BJ (cell line): ENCODE measurements at places on chromosomes 1 and 21. TPM values are rescaled to one million over a fixed set of nuclear protein-coding genes. Genes with fewer than 3 reads are reported as not detected.
A peak's percentile ranks its signal among the peaks of the same experiment; 100 is the strongest.

CLDN17 gene
- not detected in 2 replicates for polyA plus RNA-seq

DNA sequence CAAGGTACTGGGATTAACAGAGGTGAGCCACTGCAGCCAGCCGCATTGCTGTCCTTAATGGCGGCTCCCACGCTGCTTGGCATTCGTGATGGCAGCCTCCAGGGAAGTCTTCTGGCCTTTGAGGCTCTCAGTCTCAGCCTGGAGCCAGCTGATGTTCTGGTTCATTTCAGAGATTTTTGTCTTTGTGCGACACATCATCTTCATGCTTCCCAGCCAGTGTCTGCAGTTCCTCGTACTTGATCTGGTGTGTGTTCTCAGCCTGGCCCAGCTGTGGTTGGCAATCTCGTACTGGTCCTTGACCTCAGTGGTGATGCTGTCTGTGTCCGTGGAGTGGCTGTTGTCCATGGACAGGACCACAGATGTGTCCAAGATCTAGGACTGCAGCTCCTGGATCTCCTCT, 11.7 kb downstream of the SNRPE start:
- no peak for DNase-seq

DNA sequence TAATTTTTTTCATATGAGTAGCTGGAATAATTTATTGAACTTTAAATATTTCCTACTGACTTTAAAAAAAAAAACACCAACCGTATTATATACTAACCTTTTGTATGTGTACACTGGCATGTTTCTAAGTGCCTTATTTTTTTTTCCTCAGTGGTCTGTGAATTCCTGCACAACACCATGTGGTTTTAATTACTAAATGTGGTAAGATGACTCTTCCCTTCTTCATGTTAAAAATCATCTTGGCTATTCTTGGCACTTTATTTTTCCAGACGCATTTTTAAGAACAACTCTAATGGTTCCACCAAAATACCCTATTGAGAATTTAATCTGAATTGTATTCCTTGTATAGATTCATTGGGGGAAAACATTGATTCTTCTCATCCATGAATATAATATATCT, 28.4 kb downstream of the PPP2R5A start:
- DNase-seq: peak; percentile 66

DNA sequence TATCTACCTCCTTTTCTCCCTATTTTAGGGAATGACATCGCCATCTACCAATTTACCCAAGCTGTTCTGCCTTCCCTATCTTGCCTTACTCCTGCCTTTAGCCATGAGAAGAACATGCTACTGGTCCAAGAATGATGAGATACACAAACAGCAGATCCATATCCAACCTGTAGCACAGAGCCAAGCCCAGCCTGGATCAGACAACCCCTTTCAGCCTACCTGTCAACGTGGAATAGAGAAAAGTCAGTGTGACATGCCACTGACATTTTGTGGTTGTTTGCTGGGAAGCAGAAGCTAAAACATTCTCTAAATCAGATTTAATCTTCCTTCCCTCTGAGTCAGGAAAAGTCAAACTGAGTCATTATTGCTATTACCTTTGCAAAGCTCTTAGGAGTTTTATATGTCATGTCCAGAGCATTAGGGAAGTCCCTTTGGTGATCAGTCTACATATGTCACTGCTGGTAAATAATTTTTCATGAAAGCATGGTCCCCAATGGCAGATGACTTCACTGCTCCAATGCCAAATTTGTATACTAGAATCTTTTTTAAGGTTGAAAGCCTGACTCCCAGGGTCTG, 143.1 kb downstream of the TPR start:
- no peak for DNase-seq

GRCh38 chr21:14542638-14543037, 3.5 kb downstream of the SAMSN1 start:
- DNase-seq: no peak

DNA sequence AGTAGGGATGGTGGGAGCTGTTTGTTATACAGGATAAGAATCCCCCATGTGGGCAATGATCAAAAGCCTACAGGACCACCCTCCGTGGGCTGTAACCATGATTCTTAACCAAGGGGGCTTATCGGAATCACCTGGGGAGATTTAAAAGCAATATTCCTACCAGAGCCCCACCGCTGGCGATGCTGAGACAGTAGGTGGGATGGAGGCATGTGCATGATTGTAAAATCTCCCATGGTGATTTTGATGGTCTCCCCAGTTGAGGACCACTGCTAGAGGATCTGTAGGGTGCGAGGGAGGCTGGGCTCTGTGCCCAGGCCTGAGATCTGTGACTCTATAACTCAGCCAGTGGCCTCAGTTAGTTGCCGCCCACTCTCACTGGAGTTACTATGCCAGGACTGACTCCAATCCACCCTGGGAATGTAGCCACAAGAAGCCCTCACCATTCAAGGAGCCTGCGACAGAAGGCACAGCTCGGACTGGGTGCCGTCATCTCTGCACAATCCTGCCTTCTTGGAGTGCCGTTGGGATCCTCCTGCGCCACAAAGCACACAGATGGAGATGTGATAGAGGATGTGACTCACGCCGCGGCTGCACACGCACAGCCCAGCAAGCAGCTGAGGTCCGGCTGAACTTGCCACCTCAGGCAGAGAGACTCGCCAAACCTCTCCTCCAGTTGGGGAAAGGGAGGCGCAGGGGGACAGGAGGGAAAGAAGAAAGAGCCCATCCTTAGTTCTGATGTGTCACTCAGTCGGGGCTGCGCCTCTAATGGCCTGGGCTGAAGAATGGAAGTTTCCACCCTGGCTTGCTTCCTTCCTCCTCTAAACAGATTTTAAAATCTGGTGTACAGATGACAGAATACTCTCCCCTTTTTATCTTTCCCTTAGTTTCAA, 26.5 kb downstream of the AKNAD1 start:
- DNase-seq: peak; percentile 96

DNA sequence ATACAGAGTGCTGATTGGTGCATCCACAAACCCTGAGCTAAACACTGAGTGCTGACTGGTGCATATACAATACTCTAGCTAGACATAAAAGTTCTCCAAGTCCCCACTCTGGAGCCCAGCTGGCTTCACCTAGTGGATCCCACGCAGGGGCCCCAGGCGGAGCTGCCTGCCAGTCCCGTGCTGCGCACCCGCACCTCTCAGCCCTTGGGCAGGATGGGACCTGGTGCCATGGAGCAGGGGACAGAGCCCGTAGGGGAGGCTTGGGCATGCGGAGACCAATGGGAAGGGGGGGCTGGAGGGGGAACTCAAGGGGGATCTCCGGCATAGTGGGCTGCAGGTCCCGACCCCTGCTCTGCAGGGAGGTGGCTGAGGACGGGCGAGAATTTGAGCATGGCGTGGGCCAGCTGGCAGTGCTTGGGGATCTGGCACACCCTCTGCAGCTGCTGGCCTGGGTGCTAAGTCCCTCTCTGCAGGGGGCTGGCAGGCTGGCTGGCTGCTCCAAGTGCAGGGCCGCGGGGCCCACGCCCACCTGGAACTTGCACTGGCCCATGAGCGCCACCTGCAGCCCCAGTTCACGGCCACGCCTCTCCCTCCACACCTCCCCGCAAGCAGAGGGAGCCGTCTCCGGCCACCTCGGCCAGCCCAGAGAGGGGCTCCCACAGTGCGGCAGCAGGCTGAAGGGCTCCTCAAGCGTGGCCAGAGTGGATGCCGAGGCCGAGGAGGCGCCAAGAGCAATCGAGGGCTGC, 104.9 kb downstream of the NTMT2 start:
- no peak for DNase-seq

- no peak for DNase-seq
These were observed 1.1 kb upstream of the FOXD3 start for GRCh38 chr1:63321066-63321784.

DNA sequence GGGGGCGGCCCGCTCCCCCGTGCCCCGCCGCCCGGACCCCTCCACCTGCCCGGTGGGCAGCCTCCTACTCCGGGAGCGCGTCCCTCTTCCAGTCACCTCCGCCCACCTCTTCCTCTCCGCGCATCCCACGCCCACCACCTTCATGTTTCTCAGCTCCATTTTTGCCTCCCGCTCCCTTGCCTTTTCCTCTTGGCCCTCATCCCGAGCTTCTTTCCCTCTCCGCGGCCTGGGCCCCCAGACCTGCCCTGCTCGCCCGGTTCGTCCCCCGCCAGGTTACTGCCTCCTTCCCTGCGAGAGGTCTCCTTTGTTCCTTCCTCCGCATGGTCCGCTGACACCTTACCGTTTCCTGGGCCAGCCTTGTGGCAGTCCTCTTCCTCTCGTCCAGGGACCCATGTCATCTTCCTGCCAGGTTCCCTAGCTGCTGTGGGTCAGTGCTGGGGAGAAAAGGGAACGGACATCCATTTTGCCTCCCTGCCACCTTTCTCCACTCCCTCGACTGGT, 563 bp downstream of the QSOX1 start:
- DNase-seq: no peak

GRCh38 chr21:14480411-14481031, 65.6 kb downstream of the SAMSN1 start:
- DNase-seq: no peak

PANK4 gene
- polyA plus RNA-seq: 13.3 and 17.1 TPM in 2 replicates

ALG6 gene
- polyA plus RNA-seq: 3.1 and 7.6 TPM in 2 replicates

- no peak for DNase-seq
These were observed 5.3 kb upstream of the DPYD start for GRCh38 chr1:97926017-97926708.

- no peak for DNase-seq
These were observed 29.3 kb downstream of the SELL start for GRCh38 chr1:169682071-169682470.

GRCh38 chr1:9441451-9442133, 97.7 kb upstream of the SLC25A33 start:
- DNase-seq: no peak

APCS gene
- polyA plus RNA-seq: not detected in 2 replicates

GRCh38 chr21:32306021-32306780, 7.5 kb downstream of the MRAP start:
- DNase-seq: no peak

ITLN1 gene
- not detected in 2 replicates for polyA plus RNA-seq

DNA sequence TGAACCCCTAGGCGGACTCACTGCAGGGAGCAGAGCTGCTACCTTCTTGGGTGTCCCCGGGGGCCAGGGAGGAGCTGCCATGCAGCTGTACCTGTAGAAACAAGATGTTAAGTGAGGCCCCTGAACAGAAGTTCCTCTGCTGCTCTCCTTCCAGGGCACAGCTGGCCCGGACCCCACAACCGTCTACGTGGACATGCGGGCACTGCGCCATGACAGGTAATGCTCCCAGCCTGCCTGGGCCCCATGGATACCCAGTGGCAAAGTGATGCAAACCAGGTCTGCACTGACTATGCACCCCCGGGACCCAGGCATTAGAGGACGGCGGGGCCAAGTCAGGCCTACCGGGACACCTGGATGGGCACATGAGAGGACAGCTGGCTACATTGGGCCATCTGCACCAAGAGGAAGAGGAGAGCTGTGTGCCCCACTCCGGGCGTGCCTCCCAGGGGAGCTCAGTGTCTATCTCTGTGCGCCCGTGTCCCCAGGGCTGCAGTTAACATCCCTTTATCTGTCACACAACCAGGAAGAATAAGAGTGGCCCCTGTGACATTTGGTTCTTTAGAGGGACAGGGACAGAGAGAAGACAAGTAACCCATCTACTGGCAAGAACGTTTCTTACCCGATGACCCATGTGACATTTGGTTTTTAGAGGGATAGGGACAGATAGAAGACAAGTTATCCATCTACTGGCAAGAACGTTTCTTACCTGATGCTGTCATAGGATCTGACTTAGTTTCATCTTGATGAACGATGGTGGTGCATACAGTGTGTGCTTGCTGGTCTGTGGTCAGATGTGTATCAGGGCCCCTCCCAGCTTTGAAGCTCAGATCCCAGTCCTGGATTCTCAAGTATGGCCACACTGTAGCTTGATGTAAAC, 44.1 kb downstream of the S100B start:
- no peak for DNase-seq

DNA sequence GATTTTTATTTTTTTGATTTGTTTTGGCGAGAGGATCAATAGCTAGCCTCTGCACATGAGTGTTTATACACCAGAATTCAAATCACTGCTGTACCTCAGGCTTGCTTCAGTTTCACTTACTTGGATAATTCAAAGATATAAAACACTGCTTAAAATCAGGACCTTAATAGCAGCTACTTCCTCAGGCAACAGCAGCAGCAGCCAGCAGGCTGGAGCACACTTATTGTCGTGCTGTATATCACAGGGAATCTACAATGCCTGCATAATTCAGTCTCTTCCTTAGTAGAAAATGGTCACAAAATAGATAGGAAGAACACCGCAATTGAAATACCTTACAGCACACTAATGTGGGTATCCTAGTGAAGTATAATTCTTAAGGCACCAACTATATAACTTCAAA, 497.3 kb downstream of the NEGR1 start:
- DNase-seq: no peak
